ENCODE measurements at places on chromosomes 7 and 10.
A peak's percentile ranks its signal among the peaks of the same experiment; 100 is the strongest.

GRCh38 chr7:34675749-34676374, 17.8 kb downstream of the NPSR1 start:
- DNase-seq: peak; percentile 3

DNA sequence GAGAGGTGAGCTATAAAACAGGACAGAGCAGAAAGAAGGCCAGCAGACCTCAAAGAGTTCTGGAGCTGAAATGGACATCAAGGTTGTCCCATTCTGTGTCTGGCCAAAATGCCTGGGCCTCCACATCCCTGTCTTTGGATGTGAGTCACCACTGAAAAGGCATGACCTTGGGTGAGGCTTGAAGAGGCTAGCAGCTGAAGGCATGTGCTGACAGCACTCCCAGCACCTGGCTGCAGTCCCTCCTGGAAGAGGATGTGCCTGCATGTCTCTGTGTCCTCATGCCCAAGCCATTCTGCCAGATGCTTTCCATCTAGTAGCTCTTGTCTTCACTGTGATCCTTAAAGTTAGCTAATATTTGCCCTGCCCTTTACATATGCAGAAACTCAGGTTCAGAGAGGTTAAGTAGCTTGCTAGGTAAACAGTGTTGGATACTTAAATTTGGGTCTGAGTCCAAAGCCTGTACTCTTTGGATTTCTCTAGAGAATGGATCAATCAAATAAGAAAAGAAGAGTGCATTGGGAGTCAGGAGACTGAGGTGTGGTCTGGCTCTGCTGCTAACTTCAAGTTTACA, 35.8 kb downstream of the HECW1 start:
- DNase-seq: peak; percentile 47

DNA sequence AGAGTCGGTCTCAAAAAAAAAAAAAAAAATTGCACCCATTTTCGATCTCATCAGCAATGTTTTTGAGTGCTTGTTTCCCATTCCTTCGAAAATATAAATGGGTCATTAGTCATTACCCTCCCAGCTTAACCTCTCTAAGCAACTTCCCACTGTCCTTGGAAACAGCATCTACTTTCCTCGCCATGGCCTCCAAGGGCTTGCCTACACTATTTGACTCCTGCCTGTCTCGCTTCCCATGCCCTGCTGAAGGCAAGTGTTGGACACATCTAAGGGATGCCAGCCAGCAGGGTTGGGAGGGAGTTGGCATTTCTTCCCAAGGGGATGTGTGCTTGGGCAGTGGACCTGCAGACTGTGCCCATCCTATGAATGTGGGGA, 12.7 kb upstream of the RHBDD2 start:
- DNase-seq: peak; percentile 58

DNA sequence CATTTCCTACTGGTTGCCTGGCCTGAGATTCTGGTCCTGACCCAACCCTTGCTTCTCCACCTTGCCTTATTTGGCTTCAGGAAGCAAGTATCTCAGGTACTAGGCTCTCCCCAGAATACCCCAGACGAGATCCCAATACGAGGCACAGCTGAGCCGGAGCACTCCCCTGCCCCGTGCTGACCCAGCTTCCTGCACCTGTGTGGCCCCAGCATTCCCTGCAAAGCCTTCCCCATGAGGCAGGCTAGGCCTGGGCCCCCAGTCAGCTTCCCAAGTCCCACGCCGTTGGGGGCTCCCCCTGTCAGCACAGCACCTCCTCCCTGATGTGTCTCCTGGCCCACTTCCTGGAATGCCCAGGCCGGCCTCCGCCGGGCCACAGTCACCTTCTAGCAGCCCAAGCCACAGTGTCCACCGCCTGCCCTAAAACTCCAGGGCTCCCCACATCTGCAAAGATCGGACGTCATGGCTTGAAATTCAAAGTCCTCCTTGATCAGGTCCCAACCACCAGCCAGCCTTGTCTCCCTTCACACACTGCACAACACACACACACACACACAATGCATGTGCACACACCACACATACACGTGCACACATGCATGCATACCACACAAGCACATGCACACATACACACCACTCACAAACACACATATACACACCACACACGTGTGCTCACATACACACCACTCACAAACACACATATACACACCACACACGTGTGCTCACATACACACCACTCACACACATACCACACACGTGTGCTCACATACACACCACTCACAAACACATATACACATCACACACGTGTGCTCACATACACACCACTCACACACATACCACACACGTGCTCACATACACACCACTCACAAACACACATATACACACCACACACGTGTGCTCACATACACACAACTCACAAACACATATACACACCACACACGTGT, 78.9 kb upstream of the FOXK1 start:
- no peak for DNase-seq

GRCh38 chr7:78327718-78328117, 529.1 kb downstream of the PHTF2 start:
- no peak for DNase-seq

DNA sequence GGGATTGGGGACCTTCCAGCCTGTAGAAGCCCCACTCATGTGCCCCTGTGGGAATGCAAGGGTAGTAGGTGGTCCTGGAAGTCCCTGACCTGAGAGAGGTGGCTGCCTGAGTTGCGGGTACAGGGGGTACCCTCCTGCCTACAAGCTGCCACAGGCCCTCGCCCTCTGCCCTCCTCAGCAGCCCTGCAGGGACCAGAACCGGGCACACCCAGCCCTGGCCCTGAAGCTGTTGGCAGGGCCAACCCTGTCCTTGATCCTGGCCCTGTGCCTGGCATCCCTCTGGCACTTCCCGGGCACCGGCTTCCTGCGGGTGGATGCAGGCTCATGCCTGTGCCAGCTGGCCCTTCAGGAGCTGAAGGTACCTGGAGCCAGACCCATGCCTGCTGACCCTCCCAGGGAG, 54.9 kb upstream of the ELN start:
- no peak for DNase-seq

DNA sequence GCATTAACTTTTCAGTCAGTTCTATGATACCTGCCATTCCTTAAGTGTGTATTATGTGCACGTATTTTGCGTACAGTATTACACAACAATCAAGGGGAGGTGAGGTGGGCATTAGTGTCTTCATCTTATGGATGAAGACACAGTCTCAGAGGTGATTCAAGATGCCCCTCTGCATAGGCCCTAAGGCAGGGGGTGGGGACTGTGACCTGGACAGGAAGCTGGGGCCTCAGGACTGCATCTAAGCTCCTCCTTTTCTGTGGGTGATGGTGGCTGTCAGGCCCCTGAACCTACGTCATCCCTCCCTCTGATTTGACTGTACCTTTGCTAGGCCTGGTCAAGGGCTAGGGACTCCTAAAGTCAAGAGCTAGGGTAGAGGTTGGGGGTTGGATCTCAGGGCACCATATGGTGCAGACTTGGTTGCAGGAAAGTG, 38.9 kb downstream of the HK1 start:
- DNase-seq: no peak

GRCh38 chr10:68469838-68470237, 1.9 kb downstream of the DNA2 start:
- no peak for DNase-seq

DNA sequence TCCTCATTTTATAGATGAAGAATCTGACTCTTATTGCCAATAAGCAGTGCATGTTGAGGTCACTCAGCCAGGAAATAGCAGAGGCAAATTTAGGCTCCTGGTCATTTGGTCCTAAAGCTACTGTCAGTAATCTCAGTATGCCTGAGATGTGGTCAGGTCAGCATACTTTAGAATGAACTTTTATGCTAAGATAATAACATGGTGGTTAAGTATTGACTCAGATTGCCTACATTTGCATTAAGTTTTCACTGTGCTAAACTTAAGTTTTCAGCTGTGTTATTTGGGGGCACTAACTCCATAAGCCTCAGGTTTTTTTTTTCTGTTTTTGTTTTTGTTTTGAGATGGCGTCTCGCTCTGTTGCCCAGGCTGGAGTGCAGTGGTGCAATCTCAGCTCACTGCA, 35.9 kb upstream of the CCSER2 start:
- no peak for DNase-seq

DNA sequence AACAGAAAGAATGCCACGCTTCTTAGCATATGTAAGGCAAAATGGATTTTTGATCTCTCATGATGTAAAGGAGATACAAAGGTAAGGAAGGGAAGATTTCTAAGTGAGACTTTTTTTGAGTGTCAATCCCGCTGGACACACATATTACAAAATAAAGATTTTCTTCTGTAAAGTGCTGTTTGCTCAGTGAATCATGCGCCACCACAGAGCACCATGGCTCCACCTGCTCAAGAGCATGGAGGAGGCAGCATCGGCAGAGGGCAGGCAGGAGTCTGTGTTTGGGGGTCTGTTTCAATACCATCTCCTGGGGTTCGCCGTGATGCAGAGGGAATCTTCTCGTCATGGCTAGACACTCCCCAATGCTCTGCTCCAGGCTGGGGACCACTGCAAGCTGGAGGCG, 83.5 kb downstream of the ALOX5 start:
- DNase-seq: no peak

GRCh38 chr7:94053532-94053931, 49.4 kb upstream of the BET1 start:
- no peak for DNase-seq

DNA sequence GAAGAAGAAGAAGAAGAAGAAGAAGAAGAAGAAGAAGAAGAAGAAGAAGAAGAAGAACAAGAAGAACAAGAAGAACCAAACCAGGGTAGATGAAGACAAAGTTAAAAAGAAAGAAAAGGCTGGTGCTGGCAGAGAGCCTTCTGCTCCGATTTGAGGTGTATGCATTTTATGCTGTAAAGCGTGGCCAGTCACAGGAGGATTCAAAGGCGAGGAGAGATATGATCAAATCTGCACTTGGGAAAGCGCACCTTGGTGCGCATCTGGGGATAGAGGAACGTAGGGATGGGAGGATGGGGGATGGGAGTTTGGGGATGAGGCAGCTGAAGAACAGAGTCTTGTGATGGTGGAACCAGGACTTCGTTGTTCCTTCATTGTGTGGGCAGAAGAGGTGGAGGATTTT, at the start of gene NME8:
Gene NME8, plus strand, starts transcription at position 301 of the 400 bp plus-strand sequence. CDS start 1,670 bp downstream, outside the sequence.
- DNase-seq: no peak

DNA sequence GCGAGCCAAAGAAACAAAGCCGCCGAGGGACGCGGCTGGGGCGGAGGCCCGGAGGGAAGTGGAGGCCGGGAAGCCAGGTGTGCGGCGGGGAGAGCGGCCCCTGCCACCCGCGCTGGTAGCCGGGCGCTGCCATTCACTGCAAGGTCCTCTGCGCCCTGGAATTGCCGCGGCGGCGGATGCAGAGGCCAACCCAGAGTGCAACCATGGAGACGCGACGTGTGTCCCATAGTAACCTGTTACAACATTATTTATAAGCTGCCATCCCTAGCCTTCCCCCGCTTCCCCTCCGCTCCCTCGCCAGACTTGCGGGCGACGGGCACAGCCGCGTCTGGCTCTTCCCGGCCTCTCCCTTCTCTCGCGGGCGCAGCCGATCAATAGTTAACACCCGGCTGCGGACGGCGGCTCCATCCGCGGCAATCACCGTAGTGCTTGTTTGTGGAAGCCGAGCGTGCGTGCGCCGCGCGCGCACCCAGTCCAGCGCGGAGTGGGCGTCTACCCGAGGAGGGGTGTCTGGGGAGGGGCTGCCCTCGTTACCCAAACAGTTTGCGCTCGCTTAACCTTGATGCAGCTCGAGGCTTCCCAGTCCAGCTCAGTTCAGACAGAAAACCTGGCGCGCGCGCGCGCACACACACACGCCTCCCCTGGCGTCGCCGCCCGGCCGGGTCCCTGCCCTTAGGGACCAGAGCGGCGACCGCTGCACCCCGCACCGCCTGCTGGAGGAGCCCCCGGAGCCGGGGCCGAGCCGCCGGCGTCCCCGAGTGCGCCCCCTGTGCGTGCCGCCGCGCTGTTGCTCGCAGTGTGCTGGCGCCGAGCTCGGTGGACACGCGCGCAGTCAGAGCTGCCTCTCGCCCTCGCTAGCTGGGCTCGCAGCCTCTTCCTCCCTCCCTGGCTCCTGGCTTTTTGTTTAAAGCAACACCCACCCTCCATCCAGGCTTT, 165.4 kb upstream of the DPP6 start:
- DNase-seq: no peak

GRCh38 chr10:42960491-42960990, 116.3 kb upstream of the RET start:
- peak; percentile 6 for DNase-seq

- DNase-seq: no peak
Observed at GRCh38 chr10:124946945-124947344, 5.0 kb downstream of the ZRANB1 start.

- no peak for DNase-seq
Observed at GRCh38 chr10:65550761-65551160, 1375.1 kb upstream of the LRRTM3 start.

- DNase-seq: no peak
Observed at GRCh38 chr7:143203386-143203785, 18.5 kb upstream of the TAS2R40 start.

GRCh38 chr7:114659409-114660125, 245.0 kb downstream of the FOXP2 start:
- no peak for DNase-seq

GRCh38 chr7:110539216-110539615, 551.7 kb upstream of the LRRN3 start:
- peak; percentile 6 for DNase-seq

DNA sequence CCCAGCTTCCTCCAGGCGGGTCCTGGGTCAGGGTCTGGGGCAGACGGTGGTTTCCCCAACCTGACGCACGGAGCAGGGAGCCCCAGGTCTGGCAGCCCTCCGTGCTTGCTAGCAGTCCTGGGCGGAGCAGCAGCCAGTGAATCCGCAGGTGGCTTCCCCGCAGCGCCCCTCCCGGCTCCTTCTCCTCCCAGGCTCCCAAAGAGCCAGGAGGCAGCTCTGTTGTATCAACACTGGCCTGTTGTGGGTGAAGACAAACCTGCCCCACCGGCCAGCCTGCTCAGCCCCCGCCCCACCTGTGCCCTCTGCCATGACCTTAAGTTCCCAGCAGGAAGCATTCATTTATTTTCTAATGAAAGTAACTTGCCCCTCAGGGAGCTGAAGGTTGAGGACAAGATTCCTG, 24.0 kb upstream of the TMEM213 start:
- DNase-seq: no peak

GRCh38 chr10:72085166-72085565, 3.2 kb downstream of the SPOCK2 start:
- DNase-seq: no peak

GRCh38 chr10:98391065-98391464, 23.9 kb downstream of the PYROXD2 start:
- no peak for DNase-seq

- peak; percentile 43 for DNase-seq
Observed at GRCh38 chr7:151058781-151059366, 515 bp upstream of the SLC4A2 start.

- no peak for DNase-seq
Observed at GRCh38 chr10:484925-485661, 204.4 kb downstream of the DIP2C start.

DNA sequence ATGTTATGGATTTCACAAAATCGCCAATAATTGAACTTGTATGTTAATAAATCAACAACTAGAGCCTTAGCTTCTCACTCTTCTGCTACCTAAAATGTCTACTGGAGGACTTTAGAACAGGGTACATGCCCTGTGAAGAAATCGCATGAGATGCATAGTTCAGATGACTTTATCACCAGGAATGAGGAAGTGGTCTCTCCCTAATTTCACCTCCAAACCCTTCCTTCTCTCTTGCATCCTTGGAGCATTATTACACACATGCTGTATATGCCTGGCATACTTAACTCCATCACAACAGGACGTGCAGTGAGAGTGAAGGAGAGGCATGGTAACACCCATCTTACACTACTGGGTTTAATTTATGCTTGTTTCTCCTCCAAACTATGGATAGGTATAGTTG, 27.8 kb downstream of the RHEB start:
- peak; percentile 89 for DNase-seq

Data from fibroblast of mammary gland (primary cell).